ENCODE measurements at places on chromosomes 2 and 18.
A peak's percentile ranks its signal among the peaks of the same experiment; 100 is the strongest.

GRCh38 chr18:2143636-2144035 is 427.7 kb downstream of the METTL4 start:
- no peak for DNase-seq

DNA sequence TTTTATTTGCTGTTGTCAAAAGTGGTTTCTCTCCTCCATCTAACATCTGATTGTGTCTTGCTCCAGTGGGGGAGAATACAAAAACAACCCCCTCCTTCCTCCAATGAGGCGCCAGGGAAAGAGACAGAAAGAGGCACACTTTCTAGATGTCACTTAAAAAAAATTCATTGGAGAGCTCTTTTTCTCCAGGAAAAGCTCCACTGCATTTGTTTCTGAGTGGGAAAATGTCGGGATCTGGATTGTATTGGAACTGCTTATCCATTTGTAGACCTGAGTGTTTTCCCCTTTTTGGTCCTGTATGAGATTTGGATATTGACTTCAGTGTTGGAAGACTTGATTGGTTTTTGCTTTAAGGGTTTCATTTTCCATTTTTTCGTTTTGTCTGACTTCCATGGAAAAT is 995 bp downstream of the MBD5 start:
- DNase-seq: no peak

DNA sequence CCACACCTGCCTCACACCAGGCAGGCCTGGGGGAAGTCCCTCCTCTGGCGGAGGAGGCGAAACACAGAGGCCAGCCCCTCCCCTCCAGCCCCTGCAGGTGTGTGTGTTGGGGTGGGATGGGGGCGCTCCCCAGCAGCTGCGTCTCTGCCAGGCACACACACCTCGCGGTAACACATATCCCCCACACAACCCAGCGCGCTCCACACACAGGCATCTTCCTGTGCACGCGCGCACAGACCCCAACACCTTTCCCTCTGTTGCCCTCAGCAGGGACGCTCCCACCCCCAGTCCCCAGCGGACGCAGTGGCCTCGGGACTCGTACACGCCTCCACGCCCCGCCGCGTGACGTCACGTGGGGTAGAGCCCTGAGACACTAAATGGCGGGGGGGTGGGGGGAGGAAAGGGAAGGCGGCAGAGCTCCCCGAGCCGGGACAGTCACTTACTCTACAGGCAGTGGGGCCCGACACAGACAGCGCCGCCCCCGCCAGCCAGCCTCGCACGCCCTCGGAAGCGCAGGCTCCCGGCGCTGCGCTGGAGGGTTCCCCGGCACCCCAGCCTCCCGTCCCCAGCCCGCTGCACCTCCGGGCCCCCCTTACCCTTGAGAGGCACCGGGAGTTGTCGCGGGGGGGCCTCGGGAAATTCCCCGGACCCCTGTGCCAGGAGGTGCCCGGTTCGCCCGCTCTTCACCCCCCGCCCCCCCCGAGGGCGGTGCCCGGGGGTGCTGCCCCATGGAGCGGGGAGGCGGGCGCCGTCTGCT is at the start of gene WNT10A:
TSS of gene WNT10A (plus strand) at position 751 of the 757 bp plus-strand sequence. CDS start 144 bp downstream, outside the sequence.
- DNase-seq: no peak

DNA sequence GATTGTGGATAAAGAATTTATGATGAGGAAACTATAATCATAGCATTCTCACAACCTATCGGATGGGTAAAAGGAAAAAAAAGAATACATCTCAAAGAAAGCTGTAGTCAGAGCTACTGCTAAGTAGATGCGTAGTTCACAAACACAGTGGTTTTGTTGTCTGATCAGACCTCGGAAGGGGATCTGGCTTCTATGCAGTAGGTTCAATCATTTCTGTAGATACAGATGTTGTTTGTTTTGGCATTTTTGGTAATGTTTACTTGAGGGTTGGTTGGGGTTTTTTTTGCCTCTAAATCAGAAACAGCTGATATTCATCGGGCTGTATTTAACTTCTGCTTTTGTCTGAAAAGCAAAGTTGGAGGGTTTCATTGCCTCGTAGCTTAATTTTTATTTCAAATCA is 42.1 kb downstream of the NPAS2 start:
- no peak for DNase-seq

DNA sequence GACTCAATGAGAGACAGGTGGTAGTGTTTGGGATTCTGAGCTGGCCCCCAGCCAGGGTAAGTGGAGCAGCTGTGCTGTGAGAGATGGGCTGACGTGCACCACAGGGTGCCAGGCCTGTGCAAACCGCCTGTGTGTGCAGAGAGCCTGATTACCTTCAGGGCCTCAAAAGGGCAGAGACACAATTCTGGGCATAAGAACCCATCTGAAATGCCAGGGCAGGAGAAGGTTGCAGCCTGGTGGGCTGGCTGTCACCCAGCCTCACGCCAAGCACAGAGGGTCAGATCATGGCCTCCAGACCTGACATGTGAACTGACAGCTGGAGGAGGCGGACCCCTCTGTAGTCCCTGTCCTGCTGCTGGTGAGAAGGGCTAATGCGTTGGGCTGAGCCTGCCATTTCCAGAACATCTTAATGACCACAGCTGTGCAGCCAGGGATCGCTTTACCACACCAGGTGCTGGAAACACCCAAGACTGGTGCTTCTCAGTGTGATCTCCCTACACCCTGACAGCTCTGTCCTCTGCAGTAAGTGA is 100.9 kb downstream of the ARL4C start:
- peak; percentile 77 for DNase-seq

GRCh38 chr18:12325726-12326245 is 17.7 kb downstream of the TUBB6 start:
- DNase-seq: no peak

- no peak for DNase-seq
These were observed 135.4 kb downstream of the PTH2R start for GRCh38 chr2:208541989-208542464.

- DNase-seq: no peak
These were observed 76.0 kb downstream of the RFTN2 start for GRCh38 chr2:197599285-197599965.

DNA sequence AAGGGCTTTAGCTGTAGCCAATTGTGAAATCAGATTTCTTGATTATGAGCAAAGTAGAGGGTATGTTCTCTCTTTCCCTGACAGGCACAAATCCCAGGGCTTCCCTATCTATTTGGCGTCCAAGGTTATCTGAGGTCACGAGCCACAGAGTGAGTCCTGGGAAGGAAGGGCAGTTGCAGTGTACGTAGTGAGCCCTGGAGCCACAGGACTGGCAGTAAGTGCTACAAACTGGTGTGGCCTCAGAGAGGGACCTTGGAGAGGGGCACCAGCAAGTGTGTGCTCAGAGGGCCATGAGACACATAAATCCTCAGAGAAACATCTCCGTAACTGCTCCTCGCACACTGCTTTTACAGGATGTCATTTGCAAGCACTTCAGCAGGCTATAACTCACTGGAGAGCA is 115.5 kb upstream of the SH3BP4 start:
- DNase-seq: no peak

DNA sequence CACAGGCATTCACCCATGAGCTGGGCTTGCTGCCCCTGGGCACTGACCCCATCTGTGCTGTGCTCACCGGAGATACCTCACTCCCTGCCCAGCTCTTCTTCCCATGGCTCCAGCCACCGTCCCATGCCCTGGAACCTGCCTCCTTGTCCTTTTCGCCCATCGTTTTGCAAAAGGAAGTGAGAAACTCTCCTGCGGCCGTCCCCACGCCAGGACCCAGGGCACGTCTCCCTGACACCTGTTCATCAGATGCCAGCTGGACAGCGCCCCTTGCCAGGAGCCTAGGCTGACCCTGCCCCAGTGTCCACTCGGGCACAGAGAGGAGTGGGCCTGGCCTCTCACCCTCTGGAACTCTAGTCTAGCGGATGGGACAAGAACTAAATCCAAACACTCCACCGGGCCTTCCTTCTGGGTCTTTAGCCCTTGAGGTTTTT is 238.6 kb downstream of the SEPTIN10 start:
- DNase-seq: no peak

GRCh38 chr18:10585260-10585659 is 59.4 kb downstream of the NAPG start:
- no peak for DNase-seq

- DNase-seq: no peak
These were observed 39.9 kb downstream of the NCK2 start for GRCh38 chr2:105784589-105784988.

- no peak for DNase-seq
These were observed 99.5 kb downstream of the RBMS1 start for GRCh38 chr2:160394153-160394552.
